ENCODE measurements at places on chromosomes 16 and 17.

DNA sequence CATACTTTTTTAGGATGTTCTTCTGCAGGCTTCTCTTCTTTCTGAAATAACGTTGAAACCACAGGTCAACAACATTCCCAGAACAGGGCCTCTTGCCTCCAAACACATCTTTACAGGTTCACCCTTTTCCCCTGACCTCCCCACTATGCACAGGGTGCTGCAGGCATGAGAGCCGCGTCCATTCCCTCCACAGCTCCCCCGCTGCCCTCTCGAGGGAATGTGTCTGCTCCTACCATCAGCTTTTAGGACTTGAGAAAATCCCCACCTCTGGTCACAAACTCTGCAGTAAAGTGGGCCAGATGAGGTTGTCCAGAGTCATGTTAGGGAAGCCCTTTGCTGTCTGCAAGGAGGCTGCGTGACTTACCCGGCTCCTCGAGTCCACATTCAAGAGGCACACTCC, 30.5 kb downstream of the DUSP14 start:
- DNase-seq = no peak

GRCh38 chr17:45296833-45297124, 20.0 kb downstream of the MAP3K14 start:
- DNase-seq = no peak

- no peak for DNase-seq
Observed at GRCh38 chr16:69325784-69326171, 4.6 kb downstream of the PDF start.

DNA sequence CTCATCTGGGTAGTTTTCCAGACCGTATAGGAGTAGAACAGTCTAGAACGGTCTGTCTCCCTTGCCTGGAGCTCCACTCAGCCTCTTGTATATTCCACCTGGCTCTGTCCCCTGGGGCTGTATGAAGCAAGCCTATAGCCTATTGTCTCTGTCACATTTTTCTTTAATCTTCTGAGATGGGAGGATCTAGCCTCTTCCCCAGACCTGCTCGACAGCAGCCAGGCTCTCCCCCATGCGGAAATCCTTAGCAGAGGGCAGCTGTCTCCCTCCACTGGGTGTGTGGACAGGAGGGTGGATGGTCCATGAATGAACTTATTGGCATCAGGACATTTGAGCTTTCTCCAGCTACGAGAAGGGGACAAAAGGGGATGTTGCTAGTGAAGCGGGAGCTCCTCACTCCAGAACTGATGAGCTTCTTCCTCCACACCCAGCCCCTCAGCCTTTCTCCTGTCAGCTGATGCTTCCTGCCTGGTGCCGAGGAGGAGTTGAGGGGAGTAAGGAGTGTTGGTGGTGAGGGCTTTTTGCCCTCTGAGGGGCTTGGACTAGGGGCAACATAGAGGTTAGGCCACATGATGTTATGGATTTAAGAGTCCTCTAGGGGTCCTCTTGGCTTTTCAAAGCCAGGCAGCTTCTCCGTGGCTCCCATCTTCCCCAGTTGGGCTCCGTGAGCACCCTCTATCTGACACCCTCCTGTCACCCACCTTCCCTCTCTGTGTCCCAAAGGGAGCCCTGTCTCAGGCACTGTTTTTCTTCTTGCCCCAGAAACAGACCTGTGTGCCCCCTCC, 28.0 kb downstream of the ARHGAP23 start:
- no peak for DNase-seq

GRCh38 chr17:6524520-6524919, 31.8 kb downstream of the PITPNM3 start:
- DNase-seq = no peak

DNA sequence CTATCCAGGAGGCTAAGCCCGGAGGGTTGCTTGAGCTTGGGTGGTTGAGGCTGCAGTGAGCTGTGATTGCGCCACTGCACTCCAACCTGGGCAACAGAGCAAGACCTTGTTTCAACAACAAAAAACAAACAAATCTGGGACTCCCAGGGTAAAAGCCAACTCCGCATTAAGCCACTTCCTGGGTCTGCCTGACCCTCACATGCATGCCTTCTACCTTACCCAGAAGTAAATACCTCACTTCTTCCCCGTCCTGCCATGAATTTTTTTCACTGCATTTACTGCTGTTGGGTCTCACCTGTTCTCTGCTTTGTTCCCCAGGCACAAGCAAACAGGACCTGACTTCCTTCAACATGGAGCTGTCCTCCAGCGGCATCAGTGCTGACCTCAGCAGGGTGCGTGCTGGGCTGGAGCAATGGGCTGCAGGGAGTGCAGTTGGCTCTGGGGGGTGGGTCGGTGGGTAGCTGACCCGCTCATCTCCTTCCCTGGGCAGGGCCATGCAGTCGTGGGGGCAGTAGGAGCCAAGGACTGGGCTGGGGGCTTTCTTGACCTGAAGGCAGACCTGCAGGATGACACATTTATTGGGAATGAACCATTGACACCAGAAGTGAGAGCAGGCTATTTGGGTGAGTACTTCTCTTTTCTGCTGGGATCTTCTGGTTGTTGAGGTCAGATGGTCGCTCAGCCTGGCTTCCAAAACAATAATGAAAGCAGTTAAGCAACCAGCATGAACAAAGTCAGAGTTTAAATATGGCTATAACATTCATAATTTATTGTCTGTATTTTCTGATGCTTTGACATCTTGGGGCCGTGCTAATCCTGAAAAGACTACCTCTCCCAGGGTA, 16.4 kb downstream of the ITGAL start:
- no peak for DNase-seq

DNA sequence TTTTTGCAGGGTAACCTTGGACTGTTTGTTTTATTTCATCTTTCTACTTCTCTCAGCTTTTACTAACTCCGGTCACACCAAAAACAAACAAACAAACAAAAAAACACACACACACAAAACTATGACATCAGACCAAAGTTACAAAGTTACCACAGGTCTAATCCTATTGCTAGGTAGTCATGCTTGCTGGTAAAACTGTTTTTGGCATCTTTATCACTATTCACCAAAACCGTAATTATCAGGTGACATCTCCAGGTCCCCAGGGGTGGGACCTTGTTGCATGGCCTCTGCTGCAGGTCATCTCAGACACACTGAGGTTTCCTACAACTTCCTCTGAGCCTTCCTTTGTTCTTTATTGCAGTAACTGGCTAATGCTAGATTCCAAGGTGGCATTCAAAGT, 162.3 kb downstream of the ABCA8 start:
- DNase-seq = no peak

DNA sequence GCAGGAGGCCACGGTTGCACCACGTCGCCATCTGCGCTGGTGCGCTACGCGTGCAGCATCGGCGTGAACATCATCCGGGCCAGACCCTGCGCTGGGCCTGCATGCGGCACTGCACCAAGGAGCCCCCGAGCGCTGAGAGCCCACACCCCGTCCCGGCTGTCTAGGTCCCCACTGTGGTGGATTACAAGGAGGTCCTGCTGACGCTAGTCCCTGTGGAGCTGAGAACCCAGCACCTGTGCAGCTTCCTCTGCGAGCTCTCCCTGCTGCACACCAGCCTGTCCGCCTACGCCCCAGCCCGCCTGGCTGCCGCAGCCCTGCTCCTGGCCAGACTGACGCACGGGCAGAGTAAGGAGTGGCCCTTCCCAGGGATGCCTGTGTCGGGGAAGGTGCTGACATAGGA, 10.8 kb upstream of the TEDC2 start:
- no peak for DNase-seq

- DNase-seq = no peak
Observed at GRCh38 chr17:21357281-21357680, 18.9 kb upstream of the KCNJ12 start.

GRCh38 chr16:81651758-81652718, 127.1 kb upstream of the PLCG2 start:
- no peak for DNase-seq

GRCh38 chr16:81823111-81823510, 44.0 kb downstream of the PLCG2 start:
- no peak for DNase-seq

DNA sequence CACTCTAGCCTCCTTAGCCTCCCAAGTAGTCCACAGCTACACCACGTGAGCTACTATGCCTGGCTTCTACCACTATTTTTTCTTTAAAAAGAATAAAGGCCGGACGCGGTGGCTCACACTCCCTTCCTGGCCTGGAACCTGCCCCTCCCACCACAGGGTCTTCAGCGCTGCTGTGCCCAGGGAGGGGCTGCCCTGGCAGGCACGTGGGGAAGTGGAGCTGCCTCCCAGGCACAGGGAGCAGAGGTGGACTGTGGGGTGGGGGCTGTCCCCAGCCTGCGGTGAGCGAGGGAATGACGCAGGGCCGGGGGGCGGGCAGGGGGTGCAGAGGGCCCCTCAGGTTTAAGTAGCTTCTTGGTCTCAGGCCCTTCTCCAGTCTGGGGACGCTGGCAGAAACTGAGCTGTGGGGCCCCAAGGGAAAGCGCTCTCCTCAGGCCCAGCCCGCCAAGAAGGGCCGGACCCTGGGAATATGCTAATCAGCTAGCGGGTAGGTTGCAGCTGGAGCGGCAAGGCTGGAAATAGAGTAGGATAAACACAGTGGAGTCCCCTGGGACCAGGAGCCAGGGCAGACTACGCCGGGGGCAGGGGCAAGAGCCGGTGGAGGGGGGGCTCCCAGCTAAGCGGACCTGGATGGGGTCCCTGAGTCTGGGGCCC, 46.8 kb downstream of the TIMM22 start:
- DNase-seq = no peak

DNA sequence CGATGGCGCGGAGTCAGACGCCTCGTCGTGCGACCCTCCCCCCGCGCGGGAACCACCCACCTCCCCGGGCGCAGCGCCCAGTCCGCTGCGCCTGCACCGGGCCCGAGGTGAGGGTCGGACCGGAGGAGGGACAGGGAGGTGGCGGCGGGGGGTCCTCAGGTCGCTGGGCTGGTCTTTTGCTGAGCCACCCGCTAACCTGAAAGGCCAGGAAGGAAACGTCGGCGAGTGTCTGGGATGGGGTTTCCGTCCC, 4.9 kb downstream of the TBX2 start:
- DNase-seq = no peak

DNA sequence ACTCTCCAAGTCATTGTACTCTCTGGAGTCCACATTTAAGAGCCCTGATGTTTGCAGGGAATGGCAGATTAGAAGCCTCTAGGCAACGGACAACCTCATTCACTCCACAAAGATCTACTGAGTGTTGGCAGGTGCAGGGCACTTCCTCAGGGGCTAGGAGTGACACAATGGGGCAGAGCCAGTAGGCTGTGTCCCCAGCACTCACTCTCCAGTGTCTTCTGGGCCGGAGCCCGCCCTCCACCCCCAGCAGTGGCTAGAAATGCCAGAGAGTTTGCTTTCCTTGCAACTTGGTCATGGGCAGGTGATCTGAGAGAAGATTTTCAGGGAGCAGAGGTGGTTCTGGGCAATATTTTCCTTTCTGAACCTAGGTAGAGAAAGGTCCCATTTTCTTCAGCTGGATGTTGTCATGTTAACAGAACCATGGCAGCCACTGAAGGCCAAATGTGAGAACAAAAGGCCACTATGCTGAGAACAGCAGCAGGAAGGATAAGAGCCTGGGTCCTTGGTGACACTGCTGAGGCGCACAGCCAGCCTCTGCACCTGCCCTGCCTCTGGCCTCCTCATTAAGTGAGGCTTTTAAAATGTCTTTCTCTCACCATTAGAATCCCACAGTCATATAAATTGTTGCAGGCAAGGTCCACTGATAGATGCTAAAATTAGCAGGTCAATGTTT, 96.2 kb downstream of the USP31 start:
- DNase-seq = no peak

- DNase-seq = no peak
Observed at GRCh38 chr17:74079537-74080300, 123.8 kb upstream of the RPL38 start.

GRCh38 chr17:35063514-35064223, at the start of gene RFFL:
RFFL (minus strand) TSS chr17:35063707; CDS start chr17:35026553, 37,154 bp downstream.
- DNase-seq = peak; percentile 66

DNA sequence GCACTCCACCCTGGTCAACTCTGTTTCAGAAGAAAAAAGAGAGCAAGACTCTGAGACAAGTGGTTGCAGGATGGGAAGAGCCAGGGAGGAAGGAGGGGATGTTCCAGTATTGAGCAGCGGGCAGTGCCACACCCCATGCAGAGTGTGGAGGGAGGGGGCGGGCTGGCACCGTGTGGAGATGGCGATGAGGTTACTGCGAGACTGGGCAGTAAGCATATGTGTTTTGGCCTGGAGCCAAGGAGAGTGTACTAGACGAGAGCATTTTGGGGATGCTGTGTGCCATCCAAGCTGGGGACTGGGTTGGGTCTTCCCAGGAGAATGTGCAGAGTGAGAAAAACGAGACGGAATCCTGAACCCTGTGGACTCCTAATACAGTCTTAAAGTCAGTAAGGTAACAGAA, 3.4 kb downstream of the TBC1D24 start:
- no peak for DNase-seq

DNA sequence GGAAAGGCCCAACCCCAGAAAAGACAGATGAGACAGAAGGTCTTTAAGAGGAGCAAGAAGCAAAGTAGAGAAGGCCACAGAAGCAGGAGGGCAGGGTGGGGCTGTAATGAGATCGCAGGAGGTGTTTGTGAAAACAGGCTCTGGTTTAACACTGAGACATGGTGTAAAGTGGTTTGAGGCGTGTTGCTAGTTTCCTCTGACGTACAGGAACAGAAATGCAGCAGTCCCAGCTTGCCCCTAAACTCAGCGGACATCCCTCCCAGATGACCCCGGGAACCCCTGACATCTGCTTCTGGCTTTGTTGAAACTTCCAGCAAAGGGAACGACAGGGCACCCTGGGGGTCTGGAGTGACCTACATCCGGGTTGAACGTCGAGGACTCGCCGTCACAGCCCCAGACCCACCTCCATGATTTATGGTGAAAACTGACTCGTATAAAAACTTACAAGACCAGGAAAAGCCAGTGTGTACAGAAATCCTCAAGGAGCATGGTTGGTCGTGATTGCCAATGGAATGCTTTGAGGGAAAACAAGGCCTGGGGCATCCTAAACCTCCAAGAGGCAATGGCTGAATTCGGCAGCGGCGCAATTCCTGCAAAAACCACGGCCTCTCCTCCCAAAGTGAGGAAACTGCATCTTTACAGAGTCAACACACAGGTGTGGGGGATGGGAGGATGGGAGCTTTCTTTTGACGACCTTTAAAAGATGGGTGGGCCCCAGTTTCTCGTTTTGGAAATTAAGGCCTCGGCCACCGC, 25.8 kb downstream of the LITAF start:
- no peak for DNase-seq

DNA sequence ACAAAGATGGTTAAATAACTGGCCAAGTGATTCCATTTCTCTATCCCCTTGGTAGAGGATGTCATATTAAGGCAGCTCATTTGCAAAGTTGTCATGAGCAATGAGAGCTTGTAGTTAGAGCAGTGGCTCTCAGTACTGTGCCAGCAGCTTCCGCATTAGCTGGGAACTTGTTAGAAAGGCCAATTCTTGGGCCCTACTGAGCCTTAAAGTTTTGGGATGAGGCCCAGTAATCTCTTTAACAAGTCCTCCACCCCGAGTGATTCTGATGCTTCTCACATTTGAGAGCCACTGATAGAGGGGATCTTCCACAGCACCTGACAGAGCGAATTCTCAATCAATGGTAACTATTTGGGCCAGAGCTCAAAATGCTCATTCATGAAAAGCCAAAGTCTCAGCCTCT, 20.2 kb upstream of the CCL1 start:
- DNase-seq = no peak

- no peak for DNase-seq
Observed at GRCh38 chr17:17235212-17236174, 1.5 kb downstream of the FLCN start.

- no peak for DNase-seq
Observed at GRCh38 chr16:84482001-84482891, 22.2 kb downstream of the MEAK7 start.
